ENCODE measurements at places on chromosomes 7 and 10. TPM values are rescaled to one million over a fixed set of nuclear protein-coding genes. Genes with fewer than 3 reads are reported as not detected.

The ATE1 gene
- total RNA-seq: 23.1 TPM

The PRLHR gene
- total RNA-seq: not detected

The FFAR4 gene
- not detected for total RNA-seq

The CYP3A4 gene
- not detected for total RNA-seq

The CABCOCO1 gene
- not detected for total RNA-seq

The PAPSS2 gene
- total RNA-seq: 0.40 TPM

The PHF14 gene
- 28.6 TPM for total RNA-seq

- DNase-seq: no peak
These were observed 92.5 kb downstream of the ELAPOR2 start for GRCh38 chr7:86966916-86967315.

GRCh38 chr10:4034907-4035598, 250.0 kb upstream of the KLF6 start:
- DNase-seq: peak; percentile 48

- no peak for DNase-seq
These were observed 189.8 kb downstream of the CTNNA3 start for GRCh38 chr10:67506083-67506756.

Data from activated CD4-positive, alpha-beta memory T cell treated with anti-CD3 and anti-CD28 coated beads for 36 hours (primary cell).